ENCODE measurements at places on chromosomes 7 and 10.

GRCh38 chr7:131655447-131655846 is 99.0 kb upstream of the PODXL start:
- no peak for DNase-seq

DNA sequence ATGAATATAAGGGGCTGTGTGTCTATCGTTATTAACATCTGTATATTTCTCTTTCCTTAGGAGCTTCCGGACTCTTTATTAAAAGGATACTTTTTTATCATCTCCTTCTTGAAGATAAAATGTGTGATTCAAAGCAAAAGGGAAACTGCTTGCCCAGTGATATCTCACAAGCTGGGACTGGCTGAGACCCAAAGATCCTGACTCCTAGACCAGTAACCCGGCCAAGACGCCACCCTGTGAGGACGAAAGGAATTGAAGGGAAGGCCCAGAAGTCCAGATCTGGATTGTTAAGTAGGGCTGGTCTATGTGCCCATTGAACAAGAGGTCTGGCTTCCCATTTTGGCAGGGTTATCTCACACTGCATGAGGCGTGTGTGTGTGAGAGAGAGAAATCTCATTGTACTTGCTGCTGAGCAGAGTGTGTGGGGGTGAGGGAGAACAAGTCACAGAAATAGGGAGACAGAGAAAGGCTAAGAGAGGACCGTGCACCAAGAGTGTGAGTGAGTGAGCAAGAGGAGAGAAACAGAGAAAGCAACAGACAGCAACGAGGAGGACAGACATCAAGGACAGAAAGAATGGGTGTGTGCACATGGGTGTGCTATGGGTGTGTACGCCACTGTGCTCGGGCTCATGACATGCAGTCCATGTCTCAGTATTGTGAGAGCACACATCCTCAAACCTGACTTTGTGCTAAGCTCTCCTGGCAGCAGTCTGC is 75.4 kb downstream of the PLXNA4 start:
- DNase-seq, result no peak

DNA sequence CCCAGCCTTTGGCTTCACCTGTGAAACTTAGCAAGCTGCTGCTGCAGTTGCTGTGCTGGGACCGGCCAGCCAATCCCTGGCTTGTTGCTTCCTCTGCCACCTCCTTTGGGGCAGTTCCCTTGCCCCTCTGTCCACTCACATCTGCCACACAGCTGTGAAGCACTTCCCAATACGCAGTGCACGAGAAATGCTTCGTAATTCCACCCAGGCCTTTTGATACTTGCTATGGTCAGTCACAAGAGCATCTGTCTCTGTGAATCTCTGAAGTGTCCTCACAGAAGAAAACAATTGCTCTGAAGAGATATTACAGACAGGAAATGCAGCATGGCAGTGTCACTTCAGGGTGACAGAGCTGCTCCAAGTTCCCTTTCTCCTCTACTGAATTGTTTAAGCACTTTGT is 208.5 kb downstream of the PTEN start:
- DNase-seq, result no peak

DNA sequence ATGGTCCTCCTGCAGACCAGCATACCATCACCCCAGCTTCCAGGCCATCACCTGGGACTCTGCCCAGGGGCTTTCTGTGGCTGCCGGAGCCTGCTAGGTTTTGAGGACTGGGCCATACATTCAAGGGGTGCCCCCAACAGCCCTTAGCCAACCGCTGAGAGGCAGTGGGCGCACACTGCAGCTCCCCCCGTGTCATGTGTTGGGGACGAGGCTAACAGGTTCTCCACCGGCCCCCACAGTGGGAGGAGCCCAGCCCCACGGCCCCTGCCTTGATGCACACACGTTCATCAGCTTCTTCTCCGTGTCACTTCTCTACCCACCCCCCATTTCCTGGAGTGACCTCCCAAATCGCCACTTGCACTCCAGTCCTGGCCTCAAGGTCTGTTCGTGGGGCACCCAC is 543.2 kb upstream of the FOXK1 start:
- no peak for DNase-seq

DNA sequence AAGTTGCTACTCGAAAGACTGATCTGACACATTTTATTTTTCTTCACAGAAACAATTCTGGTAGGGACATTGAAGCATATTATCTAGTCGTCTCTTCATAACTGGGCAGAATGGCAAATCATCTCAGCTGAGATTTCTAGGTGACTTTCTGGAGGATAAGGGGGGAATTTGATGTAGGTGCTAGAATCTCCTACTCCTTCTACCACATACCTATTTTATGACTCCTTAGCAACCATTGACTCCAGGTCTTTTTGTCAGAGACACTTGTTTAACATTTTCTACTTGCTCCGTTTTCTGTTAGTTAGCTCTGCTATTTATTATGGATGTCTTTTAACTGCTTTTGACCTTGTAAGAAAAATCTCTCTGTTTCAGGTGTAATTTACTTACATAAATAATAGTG is 380.9 kb upstream of the SEMA3C start:
- no peak for DNase-seq

GRCh38 chr7:85638394-85638793 is 451.5 kb upstream of the SEMA3D start:
- no peak for DNase-seq

DNA sequence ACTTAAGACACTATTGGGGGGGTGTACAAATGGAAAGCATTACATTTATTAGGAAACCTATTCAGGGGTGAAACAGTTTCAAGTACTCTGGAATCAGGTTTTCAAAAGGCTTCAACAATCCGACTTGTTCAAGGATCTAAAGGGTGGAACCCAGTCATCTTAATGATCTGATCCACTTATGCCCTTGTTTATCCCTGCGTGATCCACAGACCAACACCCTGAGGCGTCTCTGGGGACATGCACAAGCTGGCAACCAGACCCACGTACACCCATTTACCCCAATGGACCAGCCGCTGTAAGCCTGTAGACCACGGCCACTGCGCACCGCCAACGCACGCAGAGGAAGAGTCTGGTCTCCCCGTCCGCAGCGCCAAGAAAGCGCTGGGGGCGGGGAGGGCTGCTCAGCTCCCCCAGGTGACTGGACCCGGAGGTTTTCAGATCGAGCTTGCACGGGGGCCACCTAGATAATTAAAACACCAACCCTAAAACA is 13.4 kb downstream of the HNRNPF start:
- DNase-seq, result peak; percentile 14

GRCh38 chr10:5622186-5622960 is 44.0 kb downstream of the ASB13 start:
- no peak for DNase-seq

GRCh38 chr7:94031865-94032264 is 27.7 kb upstream of the BET1 start:
- no peak for DNase-seq

Measured in effector CD8-positive, alpha-beta T cell (primary cell).